PC-9 (cell line): ENCODE measurements at places on chromosomes 2 and 18. TPM values are rescaled to one million over a fixed set of nuclear protein-coding genes. Genes with fewer than 3 reads are reported as not detected.

Gene PCARE
- not detected in 2 replicates for total RNA-seq

DNA sequence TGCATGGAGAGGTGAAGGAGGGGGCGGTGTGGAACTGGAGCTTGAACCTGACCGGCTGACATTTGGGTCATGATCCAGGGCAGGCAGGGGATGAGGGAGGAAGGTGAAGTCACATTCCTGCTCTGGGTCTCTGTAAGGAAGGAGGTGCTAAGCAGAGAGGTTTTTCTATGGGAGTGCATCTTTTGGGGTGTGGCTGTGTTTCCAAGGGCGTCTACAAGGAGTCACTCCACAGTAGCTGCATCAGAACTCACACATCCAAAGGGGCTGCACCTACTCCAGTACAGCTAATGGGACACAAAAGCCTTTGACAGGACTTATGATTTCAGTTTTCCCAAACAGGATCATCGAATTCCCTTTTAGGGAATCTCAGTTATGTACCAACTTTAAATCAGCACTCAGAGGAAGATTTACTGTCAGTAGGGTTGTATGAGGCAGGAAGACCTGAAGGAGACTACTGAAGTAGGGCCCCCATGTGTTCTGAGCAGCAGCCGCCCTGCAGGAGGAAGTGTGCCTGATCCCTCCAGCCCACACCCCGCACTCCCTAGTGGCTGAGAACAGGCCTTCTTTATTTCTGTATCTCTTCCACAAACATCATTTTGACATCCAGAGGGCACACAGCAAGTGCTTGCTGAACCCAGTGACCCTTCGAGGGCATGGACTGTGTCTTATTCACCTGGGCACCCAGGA is 137.2 kb downstream of the CELF4 start:
- no peaks in the 10 kb centered on the region for H3K27me3 ChIP-seq
- no peak for DNase-seq
- H3K36me3 ChIP-seq = no peaks in the 10 kb centered on the region
- H3K27ac ChIP-seq = no peak overlapping the region

GRCh38 chr2:3784731-3785130 is 81.4 kb downstream of the DCDC2C start:
- H3K27ac ChIP-seq = no peak overlapping the region
- H3K4me1 ChIP-seq = no peaks in the 10 kb centered on the region
- H3K36me3 ChIP-seq = no peaks in the 10 kb centered on the region
- DNase-seq = no peak
- no peak overlapping the region for H3K4me3 ChIP-seq

Gene OXER1
- total RNA-seq = not detected in 2 replicates

Gene MFF
- 141 and 144 TPM in 2 replicates for total RNA-seq

DNA sequence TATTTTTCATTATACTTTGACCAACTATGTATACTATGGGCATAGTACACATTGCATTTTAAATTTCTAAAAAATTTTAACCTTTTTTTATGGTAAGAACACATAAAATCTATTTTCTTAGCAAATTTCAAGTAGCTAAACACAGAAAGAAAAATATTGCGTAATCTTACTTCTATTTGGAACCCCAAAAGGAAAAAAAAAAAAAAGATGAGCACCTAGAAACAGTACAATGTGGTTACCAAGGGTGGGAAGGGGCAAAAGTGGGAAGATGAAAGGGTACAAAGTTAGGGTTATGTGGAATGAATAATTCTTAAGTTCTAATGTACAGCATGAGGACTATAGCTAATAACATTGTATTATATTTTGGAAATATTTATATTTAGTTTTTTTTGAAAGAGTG is 205.0 kb upstream of the EPHA4 start:
- no peaks in the 10 kb centered on the region for H3K36me3 ChIP-seq
- no peak overlapping the region for H3K27ac ChIP-seq
- DNase-seq = no peak
- no peak overlapping the region for H3K4me3 ChIP-seq

Gene PTMA
- 1,200 and 1,260 TPM in 2 replicates for total RNA-seq

DNA sequence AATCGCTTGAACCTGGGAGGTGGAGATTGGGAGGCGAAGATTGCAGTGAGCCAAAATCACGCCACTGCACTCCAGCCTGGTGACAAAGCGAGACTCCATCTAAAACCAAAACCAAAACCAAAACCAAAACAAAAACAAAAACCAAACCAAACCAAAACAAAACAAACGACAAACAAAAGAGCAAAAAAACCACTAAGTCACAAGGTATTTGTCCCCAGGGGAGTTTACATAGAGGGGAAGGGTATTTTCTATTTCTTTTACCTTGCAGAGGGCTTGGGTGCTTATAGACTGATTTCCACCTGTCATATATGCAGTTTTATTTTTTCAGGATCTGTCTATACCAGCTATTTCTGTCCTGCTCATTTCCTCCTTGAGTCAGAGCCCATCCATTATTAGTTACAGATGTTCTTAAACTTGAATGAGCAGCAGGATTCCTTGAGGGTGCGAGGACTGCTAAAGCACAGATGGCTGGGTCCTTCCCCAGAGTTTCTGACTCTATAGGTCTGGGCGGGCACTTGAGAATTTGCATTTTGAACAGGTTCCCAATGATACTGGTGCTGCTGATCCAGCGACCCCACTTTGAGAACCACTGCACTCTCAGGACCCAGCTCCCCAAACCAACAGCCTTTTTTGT is 102.2 kb upstream of the UXS1 start:
- no peak overlapping the region for H3K4me3 ChIP-seq
- DNase-seq = no peak
- H3K27me3 ChIP-seq = peaks cover 39% of the 10 kb centered on the region

Gene CCDC178
- not detected in 2 replicates for total RNA-seq
